AG04450 (cell line): ENCODE measurements at places on chromosomes 2 and 18.
A peak's percentile ranks its signal among the peaks of the same experiment; 100 is the strongest.

GRCh38 chr2:70312560-70312959, 10.7 kb upstream of the FAM136A start:
- no peak for DNase-seq

- no peak for DNase-seq
Observed at GRCh38 chr2:190254063-190254850, 65.4 kb downstream of the HIBCH start.

GRCh38 chr2:235612181-235612950, 118.5 kb downstream of the AGAP1 start:
- DNase-seq: no peak

DNA sequence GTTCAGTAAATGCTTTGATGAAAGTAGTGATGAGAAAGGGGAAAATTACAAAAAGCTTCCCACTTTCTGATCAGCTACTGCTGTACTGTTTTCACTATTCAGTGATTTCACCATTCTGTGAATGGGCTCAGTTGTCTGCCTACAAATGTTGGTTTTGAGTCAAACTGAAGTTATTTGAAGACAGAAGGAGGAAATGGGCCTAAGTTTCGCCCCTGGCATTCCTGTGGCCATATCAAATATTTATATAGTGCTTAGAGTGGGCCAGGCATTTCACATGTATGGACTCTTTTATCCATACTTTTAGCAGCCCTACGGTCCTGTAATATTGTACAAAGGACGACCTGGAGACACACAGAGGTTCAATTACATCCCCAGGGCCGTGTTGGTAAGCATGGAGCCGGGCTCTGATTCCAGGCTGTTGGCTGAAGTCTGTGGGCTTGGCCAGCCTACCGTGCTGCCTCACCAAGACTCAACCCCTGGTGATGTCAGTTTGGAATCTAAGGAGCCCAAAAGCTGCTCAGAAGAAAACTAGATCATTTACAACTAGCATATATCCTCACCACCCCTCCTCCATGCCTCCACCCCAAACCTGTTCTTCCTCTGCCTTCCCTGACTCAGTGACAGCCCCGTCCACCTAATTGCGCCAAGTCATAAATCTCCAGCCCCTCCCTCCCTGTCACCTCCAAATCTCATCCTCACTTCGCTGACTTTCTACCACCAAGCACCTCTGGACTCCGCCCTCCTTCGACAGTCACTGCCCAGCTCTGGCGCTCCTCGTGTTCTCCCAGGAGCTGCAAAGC, 10.1 kb upstream of the GRHL1 start:
- DNase-seq: peak; percentile 51

DNA sequence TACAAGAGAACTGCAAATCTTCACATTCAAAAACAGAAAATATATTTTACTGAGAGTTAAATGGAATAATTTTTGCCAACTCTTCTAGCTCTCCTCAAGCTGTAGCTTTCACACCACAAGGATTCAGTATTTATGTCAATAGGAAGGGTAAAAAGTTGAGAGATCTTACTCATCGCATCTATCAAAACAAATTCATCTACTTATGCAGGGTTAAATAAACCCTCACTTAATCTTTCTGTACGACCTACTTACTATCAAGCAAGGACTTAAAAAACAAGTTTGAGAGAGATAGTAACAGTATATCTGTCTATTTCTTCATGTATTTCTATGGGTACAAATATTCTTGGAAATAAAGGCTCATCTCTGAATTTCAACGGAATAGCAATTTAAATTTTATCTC, 35.5 kb downstream of the SIGLEC15 start:
- DNase-seq: no peak

DNA sequence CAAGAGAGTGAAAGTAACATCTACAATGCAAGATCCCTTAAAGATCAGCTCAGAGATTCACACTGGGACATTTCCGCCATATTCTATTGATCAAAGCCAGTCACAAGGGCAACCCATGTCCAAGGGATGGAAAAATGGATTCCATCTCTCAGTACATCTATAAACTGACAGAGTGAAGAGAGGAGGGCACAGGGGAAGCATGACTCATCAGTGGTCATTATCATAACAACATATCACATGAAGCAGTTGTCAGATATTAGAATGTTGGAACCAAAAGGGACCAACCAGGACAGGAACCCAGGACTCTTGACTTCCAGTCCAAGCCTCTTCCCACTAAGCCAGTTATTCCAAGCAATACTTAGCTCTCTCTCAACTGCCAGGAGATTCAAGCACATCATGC, 54.9 kb upstream of the IGFBP2 start:
- DNase-seq: no peak
